C1 segment of cervical spinal cord (tissue), 14 donors: ENCODE measurements at places on chromosomes 7 and 10.
A peak's percentile ranks its signal among the peaks of the same experiment; 100 is the strongest.

DNA sequence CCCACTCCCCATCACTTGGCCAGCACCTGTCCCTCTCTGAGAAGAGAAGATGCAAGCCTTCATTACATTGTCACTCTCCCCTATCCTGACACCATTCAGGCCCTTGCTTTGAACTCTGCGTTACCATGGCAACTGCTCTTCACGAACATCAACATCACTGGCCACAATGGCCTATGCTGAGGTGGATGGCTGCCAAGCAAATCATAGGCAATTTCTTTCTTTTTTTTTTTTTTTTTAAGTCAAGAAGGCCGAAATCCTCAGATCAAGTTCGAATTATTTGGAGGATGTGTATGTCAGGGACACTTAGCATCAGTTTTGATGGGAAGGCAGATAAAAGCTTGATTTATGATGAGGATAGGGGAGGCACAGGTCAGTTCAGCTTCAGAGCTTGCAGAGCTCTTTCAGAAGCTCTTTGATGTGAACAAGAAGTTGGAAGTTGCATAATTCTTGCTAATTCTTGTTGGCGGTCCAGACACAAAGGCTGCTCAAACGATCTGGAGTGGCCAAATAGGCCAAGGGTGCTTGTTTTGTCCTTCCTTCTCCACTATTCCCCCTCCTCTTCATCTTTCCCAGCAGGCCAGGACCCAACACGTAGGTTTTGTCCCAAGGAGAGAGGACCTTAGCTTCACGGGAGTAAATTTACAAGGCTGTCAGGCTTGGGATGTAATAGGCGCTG lies 179.9 kb upstream of the NPVF start:
- DNase-seq: no peak

GRCh38 chr7:155919391-155920067 lies 107.3 kb upstream of the SHH start:
- DNase-seq: no peak

DNA sequence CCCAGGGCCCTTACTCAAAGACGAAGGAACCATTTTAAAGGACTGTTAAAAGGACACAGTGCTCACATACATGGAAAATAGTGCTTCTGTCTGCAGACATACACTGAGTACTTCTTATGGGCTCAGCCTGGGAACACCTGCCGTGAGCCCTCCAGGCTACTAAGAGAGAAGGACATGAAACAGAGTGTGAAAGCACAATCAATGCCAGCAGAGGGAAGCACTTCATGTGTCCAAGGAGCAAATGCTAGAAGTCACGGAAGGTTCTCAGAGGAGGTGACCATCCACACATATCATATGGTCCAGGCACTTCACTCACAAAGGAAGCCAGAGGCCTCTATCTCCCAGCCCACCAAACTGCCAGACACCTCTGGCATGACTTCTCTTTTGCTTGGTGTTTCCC lies 15.5 kb downstream of the ELMO1 start:
- no peak for DNase-seq

DNA sequence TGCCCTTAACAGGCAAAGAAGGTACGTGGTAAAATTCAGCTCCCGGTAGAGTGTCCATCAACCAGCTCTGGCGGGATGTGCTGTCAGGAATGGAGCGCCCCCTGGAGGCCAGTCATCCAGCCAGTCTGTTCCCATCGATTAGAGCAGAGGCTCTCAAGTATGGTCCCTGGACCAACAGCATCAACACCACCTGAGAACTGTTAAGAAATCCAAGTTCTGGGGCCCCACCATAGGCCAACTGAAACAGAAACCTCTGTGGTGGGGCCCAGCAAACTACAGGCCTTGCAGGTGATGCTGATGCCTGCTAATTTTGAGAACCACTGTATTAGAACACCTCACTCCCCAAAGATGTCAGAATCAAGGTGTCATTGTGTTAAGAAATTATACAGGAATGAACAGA lies 109.2 kb downstream of the DPY19L1 start:
- DNase-seq: peak; percentile 66

DNA sequence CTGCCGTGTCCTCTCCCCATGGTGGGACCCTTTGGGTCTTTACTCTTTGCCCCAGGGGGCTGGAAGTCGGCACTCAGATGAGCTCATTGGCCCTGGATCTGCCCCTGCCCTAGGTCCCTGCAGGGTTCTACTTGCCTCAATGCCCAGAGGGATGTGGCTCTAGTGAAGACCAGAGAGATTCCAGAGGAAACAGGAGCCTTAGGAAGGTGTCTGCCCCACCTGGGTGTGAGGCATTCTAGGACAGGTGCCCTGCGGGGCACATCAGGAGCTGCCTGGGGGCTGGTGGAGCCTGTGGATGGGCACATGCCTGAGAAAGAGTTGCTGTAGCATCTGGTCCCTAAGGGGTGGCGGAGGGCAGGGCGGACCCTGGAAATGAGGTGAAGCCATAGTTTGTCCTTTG lies 128.6 kb downstream of the ADCY1 start:
- no peak for DNase-seq

DNA sequence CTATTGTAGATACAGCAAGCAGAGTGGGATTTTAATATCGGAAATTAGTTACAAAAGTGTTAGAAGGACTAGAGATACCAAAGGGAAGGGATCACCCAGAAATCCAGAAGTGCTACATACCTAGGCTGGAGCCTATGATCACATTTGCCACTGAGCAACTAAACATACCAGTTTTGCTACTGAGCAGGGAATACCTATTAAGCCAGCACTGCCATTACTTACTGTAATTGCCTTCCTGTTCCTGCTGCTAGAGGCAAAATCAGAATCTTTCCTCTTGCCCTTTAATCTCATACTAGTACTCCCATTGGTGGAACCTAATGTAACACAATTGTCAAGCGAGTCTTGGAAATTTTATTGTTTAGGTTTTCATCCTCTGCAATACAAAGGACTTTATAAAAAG lies 121.7 kb downstream of the ATRNL1 start:
- DNase-seq: no peak

GRCh38 chr7:74405899-74406512 lies 47.7 kb upstream of the GTF2IRD1 start:
- DNase-seq: no peak

GRCh38 chr7:36513393-36513792 lies 123.7 kb downstream of the ANLN start:
- DNase-seq: no peak

DNA sequence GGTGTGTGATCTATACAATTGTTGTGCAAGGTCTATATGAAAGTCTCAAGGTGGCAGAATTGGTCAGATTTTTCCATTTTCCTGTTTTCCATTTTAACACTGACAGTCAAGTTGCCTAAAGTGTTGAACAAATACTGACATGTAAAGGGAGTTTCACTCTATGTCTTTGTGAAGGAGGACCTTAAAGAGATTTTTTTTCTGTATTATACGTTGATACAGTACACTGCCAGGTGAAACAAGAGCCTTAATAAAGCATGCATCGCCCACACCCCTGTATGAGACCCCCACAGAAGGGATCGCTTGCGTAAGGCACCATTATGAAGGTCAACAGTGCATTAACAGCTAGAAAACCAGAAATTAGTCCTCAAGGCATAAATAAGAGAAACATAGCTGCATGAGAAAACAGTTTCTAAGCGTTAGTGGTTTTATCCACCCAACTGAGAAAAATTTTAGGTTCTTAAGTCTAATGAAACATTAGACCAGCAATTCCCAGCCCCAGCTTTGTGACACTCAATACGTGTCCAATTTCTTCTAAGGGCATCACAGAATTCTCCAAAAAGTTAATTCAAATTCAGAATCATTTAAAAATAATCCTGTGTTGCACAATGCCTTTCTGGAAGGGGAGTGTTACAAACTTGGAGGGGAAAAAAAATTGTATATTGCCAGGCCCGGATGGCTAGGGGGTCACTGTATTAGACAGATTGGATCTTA lies 6.9 kb downstream of the KLF6 start:
- DNase-seq: no peak
